ENCODE measurements at places on chromosomes 1 and 21. TPM values are rescaled to one million over a fixed set of nuclear protein-coding genes. Genes with fewer than 3 reads are reported as not detected.

TBCE gene
- polyA plus RNA-seq: 33.8 TPM

OR10Z1 gene
- not detected for polyA plus RNA-seq

NEGR1 gene
- 12.2 TPM for polyA plus RNA-seq

SELE gene
- polyA plus RNA-seq: not detected

CDC7 gene
- 3.7 TPM for polyA plus RNA-seq

WNT3A gene
- polyA plus RNA-seq: not detected

MTF1 gene
- 14.7 TPM for polyA plus RNA-seq

LORICRIN gene
- polyA plus RNA-seq: not detected

LCE1E gene
- not detected for polyA plus RNA-seq

ITGB2 gene
- polyA plus RNA-seq: 2.2 TPM

CFHR3 gene
- polyA plus RNA-seq: not detected

LEPR gene
- polyA plus RNA-seq: 8.7 TPM

VANGL2 gene
- not detected for polyA plus RNA-seq

SLAMF9 gene
- polyA plus RNA-seq: 0.48 TPM

SYT11 gene
- polyA plus RNA-seq: 16.2 TPM

HES4 gene
- polyA plus RNA-seq: 3.7 TPM

RNU1-4 gene
- not detected for polyA plus RNA-seq

OR2L13 gene
- not detected for polyA plus RNA-seq

OPTC gene
- not detected for polyA plus RNA-seq

CCDC24 gene
- 5.3 TPM for polyA plus RNA-seq

SIK1 gene
- 0.29 TPM for polyA plus RNA-seq

OR2W3 gene
- polyA plus RNA-seq: not detected

KRTAP7-1 gene
- polyA plus RNA-seq: not detected

SAMD13 gene
- polyA plus RNA-seq: 0.78 TPM

LCE1D gene
- polyA plus RNA-seq: not detected

KPRP gene
- polyA plus RNA-seq: 9.9 TPM

SOD1 gene
- polyA plus RNA-seq: 350 TPM

LRRC40 gene
- 15.7 TPM for polyA plus RNA-seq

Measured in GM23248 (cell line).